Activated naive CD4-positive, alpha-beta T cell treated with anti-CD3 and anti-CD28 coated beads, Interleukin-2, amount 50 U/mL, for 72 hours (primary cell): ENCODE measurements at places on chromosomes 1 and 21.
A peak's percentile ranks its signal among the peaks of the same experiment; 100 is the strongest.

DNA sequence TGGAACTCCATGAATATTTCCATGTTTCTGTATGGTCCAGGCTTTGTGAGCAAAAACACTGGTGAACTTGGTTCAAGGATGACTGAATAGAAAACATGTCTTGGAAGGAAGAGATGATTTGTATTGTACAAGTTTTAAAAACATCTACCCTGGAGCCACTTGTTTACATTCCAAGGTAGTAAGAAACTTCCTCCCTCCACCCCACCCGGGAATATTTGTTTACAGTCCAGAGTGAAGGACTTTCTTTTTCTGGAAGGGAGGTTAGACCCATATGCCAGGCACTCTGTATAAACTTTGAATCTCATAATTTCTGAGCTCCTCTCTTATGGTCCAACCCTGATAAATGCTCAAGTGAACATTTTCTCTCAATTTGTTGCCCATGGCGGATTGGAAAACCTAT lies 323.3 kb upstream of the LYPLAL1 start:
- no peak for DNase-seq

- DNase-seq: no peak
Observed at GRCh38 chr21:41762753-41763152, 4.1 kb downstream of the RIPK4 start.

DNA sequence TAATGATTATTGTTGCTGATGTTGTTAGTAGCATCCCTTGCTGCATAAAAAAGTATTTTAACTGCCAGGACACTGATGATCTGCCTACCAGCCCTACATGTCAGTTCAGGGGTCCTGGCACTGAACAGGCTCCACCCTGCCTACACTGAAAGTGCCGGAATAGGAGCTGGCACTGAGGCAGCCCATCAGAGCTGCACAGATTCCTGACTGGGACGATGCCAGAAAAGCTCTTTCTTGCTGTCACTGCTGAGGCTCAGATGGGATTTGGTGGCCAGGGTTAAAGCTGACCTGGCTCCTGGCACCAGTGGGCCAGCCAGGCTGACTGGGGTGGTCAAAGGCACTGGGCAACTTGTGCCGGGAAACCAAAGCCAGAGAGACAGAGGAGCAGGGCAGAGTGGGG lies 6.2 kb upstream of the DISP3 start:
- DNase-seq: no peak

- no peak for DNase-seq
Observed at GRCh38 chr1:2486558-2486957, 10.5 kb downstream of the PLCH2 start.

GRCh38 chr1:67853704-67854103 lies 20.4 kb upstream of the GNG12 start:
- DNase-seq: no peak

GRCh38 chr1:59506952-59507351 lies 210.1 kb downstream of the FGGY start:
- no peak for DNase-seq

DNA sequence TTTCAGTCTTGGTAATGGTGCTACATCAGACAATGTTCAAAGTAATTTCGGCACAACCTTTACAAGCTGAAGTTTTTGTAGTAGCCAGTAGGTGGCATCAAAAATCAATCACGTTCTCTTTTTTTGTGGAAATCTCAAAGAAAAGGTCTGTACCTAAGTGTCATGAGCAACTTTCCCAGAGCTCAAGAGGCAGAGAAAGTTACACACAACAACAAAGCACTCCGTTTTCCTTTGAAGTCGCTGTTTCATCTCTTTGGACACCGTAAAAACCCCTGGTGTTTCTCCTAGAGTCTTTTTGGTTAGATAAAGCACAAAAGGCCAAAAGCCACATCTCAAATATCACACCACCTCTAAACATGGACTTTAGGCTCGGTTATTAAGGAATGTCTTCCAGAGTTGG lies 131.6 kb downstream of the LHX8 start:
- peak; percentile 5 for DNase-seq

- no peak for DNase-seq
Observed at GRCh38 chr1:230188826-230189225, 121.8 kb downstream of the GALNT2 start.

- no peak for DNase-seq
Observed at GRCh38 chr1:54804471-54805132, 3.5 kb upstream of the TTC22 start.

- no peak for DNase-seq
Observed at GRCh38 chr1:219066631-219067349, 106.9 kb upstream of the LYPLAL1 start.

DNA sequence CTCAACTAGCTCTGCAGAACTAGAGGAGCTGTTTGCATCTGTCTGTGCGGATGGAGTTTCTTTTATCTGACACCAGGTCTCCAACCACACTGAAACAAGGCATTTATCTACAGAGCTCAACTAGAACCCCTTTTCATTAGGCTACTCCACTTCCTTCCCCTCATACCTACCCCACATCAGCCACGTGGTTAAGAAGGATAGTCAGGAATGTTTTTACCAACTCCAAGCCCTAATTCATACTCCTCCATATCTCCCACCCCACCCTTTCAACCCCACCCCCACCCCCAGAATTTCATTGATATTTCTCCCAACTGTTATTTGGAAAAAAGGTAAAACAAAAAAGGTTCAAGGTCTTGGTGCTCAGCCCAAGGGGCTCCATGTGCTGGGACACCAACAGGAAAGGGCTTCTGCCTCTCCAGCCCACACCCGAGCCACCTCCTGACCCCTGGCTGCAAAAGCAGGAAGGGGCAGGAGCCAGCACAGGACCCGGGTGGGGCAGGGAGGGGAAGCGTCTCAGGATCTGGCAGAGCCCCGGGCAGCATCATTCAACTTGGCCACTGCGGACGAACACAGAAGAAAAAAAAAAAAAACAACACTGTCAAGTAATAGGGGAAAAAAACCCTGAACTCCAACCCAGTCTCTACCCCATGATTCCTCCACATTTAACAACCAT lies 7.0 kb downstream of the ENSA start:
- DNase-seq: no peak

DNA sequence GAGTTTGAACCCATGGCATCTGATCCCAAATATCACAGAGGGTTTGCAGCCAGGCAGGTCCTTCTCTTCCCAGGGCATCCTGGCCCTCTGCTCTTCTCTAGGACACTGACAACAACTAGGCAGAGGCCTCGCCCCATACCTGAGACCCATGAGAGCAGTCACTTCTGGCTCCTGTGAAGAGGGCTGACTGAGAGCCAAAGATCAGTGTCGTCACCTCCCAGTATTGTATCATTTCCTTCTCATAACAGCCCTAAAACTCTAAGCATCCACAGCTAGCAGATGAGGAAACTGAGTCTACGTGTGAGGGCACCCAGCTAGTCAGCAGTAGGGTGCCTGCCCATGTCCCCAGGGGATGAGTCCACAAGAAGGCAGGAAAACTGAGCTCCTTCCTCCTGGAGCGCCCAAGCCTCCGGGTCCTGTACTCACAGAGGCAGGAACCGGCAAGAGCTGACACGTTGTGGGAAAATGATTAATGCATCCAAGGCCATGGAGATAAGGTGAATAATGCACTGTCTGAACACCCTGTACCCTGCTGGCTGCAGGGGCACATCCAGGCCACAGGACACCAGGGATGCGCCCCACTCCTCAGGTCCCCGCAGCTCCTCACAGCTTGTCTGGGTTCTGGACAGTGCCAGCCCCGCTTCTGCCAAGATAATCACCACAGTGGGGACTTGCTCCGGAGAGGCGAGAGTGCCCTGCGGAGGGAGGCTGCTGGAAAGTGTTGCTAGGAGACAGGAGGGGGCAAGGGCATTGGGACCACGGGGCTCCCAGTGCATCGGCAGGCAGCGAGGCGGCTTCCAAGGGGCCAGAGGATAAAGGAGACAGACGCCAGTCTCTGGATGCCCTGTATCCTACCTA lies 340.0 kb downstream of the NPHP4 start:
- no peak for DNase-seq

GRCh38 chr1:211613108-211613947 lies 34.4 kb upstream of the SLC30A1 start:
- no peak for DNase-seq

- DNase-seq: no peak
Observed at GRCh38 chr1:33465316-33465715, 7.1 kb upstream of the ZSCAN20 start.

- DNase-seq: no peak
Observed at GRCh38 chr21:38092051-38092450, 164.7 kb upstream of the KCNJ15 start.

GRCh38 chr21:28133116-28133515 lies 859.6 kb downstream of the LTN1 start:
- DNase-seq: no peak

DNA sequence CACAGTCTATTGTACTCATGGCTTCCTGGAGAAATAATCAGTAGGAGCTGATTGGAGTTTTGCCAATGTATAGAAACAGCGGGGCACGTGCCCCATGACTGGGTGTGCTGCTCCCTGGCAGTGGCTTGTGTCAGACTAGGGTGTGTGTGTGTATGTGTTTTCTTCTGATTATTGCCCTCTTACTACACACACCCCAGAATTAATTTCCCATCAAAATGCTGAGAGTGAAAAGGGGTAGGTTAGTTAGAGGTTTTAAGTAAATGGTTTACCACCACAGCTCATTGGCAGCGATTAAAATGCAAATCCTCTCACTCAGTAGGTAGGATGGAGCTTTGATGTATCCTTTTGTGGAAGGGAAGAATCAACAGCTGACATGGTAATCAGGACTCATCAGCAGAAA lies 29.9 kb downstream of the HHAT start:
- DNase-seq: no peak

DNA sequence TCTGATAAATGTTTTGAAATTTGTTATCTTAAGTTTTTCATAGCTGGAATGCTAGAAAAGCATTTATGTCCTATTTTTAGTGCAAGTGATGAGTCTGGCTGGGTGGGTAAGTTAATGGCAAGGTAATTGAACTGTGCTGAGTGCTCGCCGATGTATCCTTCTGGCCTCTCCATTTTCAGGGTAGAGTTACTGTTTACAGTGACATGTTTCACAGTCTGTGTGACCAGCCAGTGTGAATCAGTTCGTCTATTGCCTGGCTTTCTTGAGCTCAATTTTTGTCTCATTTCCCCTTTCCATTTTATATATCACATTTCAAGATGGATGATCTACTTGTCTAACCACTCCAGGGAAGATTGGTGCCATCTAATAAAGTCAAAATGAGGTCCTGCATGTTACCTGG lies 44.1 kb downstream of the ITSN1 start:
- DNase-seq: no peak

GRCh38 chr1:83856381-83856780 lies 142.6 kb downstream of the TTLL7 start:
- DNase-seq: no peak

- no peak for DNase-seq
Observed at GRCh38 chr1:20149601-20150325, 10.6 kb downstream of the PLA2G2F start.

GRCh38 chr1:219264561-219264960 lies 90.9 kb downstream of the LYPLAL1 start:
- DNase-seq: no peak

DNA sequence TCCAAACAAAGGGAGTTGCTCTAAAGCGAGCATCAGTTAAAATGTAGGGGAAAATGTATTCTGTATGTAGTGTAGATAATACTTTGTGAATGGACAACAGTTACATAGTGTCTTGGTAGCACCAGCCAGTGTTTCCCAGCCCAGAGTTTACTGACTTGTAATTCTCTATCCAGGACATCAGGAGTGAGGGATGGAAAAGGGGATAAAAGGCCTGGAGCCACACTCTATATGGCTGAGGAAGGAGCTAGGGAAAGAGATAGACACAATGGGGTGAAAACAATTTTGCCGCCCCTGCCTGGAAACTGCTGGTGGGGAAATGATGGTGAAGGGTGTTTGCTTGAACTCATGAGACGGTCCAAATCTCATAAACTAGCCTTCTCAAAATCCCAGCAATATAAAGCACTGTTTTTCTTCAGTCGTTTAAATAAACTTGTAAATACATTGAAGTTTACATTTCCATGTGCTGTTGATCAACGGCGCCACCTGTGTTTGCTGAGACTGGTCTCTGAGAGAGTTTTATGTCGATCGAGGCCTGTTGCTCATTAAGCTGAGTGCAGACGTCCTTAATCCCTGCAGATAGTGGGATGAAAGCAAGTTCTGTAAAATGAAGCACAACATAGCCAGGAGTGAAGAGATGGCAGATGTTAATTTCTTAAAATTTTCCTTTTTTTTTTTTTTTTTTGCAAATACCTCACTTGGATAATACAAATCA lies 27.9 kb upstream of the AGO1 start:
- DNase-seq: no peak

- no peak for DNase-seq
Observed at GRCh38 chr1:175822580-175822979, 79.2 kb upstream of the TNR start.

DNA sequence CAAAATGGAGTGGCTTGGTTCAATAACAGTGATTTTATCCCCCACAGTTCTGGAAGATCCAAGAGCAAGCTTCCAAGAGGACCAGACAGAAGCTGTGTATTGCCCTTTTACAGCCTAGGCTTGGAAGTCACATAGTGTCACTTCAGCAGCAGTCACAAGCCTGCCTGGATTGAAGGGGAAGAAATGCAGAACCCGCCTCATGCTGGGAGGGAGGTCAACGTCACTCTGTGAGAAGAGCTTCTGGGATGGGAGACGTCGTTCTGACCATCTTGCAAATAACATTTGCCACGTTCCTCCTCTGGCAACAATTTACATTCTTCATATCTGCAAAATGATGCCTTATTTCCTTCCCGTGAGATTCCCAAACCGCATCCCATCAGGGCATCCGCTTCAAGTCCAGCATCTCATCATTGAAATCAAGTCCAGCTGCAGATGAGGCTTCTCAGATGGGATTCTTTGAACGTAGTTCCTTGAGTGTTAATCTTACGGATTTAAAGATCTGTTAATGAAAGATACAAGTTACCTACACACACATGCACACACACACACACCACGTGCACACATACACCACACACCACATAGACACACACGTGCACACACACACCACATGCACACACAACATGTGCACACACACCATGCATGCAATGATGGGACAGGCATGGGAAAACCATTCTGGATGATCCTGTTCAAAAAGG lies 23.9 kb upstream of the KIF1B start:
- no peak for DNase-seq

- no peak for DNase-seq
Observed at GRCh38 chr1:90706437-90707362, 10.4 kb downstream of the BARHL2 start.

GRCh38 chr1:217472915-217473314 lies 158.0 kb downstream of the GPATCH2 start:
- DNase-seq: no peak

GRCh38 chr1:183655562-183656075 lies 2.5 kb upstream of the APOBEC4 start:
- DNase-seq: no peak

GRCh38 chr1:195580988-195581387 lies 1027.3 kb downstream of the KCNT2 start:
- no peak for DNase-seq

- DNase-seq: no peak
Observed at GRCh38 chr1:198622001-198622400, 16.8 kb upstream of the PTPRC start.
